Stimulated activated CD4-positive, alpha-beta T cell treated with anti-CD3 and anti-CD28 coated beads, Interleukin-12 subunit alpha, Interleukin-12 subunit beta, amount 100 ng/mL, for 4 hours (primary cell): ENCODE measurements at places on chromosomes 5 and 9.
A peak's percentile ranks its signal among the peaks of the same experiment; 100 is the strongest.

GRCh38 chr9:13786131-13786530, 506.6 kb upstream of the MPDZ start:
- DNase-seq, result no peak

GRCh38 chr5:31824869-31825517, 186.1 kb downstream of the PDZD2 start:
- no peak for DNase-seq

DNA sequence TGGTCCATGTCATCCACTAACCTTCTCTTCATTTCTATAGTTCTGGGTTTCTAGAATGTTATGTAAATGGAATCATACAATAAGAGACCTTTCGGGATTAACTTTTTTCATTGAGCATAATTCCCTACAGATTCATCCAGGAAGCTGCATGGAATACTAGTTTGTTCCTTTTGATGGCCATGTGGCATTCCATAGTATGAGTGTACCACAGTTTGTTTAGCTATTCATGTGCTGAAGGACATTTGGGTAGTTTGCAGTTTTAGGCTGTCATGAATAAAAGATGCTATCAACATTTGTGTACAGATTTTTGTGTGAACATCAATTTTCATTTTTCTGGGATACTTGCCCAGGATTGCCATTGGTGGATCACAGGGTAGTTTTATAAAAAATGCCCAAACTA, 6.8 kb upstream of the SPTLC1 start:
- no peak for DNase-seq

- DNase-seq, result no peak
Observed at GRCh38 chr5:132435447-132435846, 55.1 kb downstream of the IRF1 start.

- DNase-seq, result no peak
Observed at GRCh38 chr5:93360436-93361088, 220.5 kb downstream of the NR2F1-AS1 start.

GRCh38 chr5:127192836-127193338, 97.7 kb upstream of the MEGF10 start:
- DNase-seq, result no peak

DNA sequence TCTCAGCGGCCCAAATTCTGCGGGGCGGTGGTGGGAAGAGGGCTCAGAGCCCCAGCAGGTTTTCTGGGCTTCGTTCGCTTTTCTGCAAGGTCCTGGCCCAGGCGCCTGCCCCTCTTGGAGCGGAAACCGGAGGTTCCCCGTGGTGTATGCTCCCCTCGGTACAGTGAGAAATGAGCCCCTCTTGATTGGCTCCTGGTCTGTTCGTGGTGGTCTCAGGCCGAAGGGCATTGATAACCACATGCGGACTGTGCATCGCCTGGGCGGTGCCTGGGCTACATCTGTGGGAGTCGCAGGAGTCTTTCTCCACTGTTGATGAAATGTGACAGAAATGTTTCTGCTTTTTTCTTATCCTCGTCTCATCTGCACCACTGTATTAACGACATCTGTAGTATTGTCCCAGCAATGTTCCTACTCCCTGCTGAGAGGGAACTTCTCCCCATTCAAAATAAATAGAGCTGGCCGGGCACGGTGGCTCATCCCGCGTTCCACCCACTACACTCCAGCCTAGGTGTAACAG, 682 bp downstream of the MAN1B1 start:
- DNase-seq, result no peak

GRCh38 chr5:43017428-43017815, 22.7 kb downstream of the ANXA2R start:
- DNase-seq, result peak; percentile 15

GRCh38 chr9:17018540-17019196, 116.2 kb upstream of the CNTLN start:
- DNase-seq, result no peak
